ENCODE measurements at places on chromosomes 3 and 15.
A peak's percentile ranks its signal among the peaks of the same experiment; 100 is the strongest.

DNA sequence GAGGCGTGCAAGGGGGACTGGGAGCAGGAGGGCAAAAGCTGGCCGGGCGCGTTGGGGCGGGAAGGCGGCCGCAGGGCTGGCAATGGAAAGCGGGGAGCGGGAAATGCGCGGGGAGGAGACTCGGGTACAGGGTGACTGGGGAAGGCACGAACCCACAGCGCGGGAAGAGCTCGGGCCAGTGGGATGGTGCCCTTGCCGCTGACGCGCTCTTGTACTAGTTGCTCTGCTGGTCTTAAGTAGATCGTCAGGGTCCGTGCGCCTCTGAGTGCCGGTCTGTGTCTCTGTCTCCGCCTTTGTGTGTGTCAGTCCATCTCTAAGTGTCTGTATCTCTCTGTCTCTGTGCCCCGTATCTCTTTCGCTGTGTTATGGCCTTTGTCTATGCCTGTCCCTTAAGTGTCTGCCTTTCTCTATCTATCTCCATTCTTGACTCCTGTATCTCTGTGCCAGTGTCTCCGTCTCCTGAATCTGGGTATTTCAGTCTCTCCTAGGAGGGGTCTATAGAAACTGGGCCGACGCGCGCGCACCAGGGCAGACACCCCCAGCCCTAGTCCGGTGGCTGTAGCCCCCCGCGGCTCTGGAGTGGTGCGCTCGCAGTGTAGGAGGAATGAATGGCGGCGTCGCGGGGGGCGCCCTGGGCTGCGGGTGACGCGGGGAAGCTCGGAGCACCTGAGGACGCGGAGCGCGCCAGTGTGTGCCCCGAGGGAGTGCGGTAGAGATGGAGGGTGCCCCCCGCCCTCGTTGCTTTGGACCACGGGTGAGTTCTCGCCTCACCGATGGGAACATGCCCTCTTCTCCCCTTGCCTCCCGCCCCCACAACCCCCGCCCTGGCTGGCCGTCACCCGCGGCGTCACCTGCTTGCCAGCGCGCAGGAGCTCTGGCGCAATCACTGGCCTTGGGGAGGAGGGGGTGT, 756 bp upstream of the CAMK2N2 start:
- no peak for DNase-seq

- DNase-seq: no peak
Observed at GRCh38 chr15:39605146-39605545, 24.3 kb downstream of the THBS1 start.

- DNase-seq: no peak
Observed at GRCh38 chr15:52010633-52011595, 8.1 kb upstream of the MAPK6 start.

- DNase-seq: no peak
Observed at GRCh38 chr3:58973796-58974195, 76.0 kb downstream of the CFAP20DC start.

DNA sequence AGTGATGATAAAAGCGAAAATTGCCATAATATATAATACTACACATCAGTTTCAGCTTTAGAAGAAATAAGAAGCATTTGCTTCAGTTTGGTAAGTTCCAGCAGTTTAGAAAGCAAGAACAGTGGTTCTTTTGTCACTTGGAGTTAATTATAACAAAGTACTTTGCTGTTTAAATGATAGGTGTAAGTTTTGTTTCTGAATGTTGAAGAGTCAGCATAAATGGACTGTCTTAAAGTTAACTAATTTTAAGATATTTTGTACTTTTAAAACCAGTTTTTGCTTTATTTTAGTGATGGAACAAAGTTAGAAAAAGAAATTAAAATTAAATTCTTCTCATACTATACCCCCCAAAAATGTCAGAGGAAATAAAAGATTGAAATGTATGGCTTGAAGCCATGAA, 24.6 kb downstream of the CHCHD6 start:
- DNase-seq: no peak

GRCh38 chr3:162512488-162512887, 1015.9 kb downstream of the OTOL1 start:
- no peak for DNase-seq

DNA sequence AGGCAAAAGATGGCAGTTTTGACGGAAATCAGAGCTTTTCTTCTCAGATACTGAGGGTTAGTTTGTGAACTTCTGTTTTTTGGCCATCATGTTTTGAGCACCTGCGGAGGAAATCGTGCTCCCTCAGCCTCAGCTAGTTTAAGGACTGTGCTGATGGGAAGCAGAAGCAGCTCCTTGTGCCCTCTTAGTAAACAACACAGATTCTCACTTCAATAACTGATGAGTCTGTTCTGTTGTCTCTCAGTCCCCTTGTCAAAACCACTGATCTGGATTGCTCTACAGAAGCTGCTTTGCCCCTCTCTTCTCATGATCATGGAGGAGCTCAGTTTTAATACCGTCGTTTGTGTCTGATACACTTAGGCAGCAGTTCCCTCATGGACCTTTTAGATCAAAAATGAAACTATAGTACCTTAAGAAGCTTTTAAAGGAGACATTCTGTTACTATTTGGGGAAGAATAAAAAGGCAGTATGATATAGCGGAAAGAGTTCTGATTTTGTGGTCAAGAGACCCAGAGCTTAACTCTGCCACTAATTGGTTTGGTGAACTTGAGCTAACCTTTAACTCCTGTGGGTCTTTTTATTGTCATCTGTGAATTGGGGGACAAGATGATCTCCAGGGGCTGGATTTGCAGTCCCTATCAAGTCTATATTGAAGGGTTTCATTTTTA, 152.6 kb downstream of the BBX start:
- DNase-seq: no peak

DNA sequence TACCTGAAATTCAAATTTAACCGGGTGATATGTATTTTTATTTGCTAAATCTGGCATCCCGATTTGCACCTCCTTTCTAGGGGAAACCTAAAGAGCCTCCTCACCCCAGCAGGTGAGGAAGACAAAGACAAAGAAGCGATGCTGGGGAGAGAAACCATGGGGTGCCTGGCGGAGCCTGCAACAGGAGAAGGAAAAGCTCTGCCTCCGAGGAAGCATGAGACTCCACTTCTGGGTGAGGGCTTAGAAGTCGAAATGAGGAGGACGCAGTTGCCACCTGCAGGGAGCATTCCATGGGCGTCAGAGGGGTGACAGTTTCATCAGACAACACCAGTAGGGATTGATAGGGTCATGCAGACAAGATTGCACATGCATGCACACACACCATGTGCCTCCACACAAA, 30.5 kb upstream of the LYZL4 start:
- no peak for DNase-seq

DNA sequence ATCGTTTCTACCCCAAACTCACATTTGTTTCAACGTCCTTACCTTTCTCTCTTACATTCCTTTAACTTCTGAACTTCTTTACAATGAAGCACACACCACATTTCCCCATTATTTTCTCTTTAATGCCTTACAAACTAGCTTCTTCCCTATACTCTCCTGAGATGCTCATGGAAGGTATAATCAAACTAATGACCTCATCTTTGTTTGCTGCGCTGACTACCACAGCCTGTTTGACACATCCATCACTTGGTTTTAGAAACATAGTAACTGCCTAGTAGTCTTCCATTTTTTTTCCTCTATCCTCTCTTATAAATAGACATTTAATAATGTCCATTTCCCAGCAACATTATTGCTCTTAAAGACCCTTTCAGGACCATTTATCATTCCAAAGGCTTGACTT, 230.5 kb upstream of the LRTM1 start:
- no peak for DNase-seq

GRCh38 chr3:42830437-42831320, 21.4 kb downstream of the ACKR2 start:
- DNase-seq: no peak

DNA sequence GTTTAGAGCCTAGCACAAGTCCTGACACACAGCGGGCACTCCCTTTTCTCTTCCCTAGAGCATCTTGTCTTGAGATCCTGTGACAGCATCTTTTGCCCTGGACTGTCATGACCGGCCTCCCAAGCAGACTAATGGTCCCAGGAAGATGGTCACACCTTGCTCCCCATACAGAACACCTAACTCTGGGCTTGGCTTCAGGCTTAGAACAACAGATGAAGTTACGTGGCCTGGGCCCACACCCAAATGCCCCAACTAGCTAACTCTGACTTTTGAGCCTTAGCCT, 781 bp upstream of the IP6K1 start:
- no peak for DNase-seq

DNA sequence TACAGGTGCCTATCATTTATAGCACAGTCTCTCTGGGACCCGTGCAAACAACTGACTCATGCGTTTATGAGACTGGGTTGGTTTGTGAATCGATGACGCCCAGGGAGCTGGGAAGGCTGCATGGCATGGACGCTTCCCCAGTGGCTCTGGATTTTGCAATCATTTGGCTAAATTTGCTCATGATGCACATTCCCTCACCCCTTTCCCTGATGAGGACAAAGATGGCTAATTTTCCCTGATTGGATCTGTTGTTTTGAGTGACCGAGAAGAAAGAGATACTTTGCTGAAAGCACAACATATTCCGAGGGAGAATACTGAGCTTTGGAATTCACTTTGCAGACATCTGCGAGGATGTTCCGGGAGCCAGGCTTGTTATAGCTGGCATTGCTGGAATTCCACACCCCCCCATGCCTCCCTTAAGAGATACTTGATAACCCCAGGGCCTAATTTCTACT, 51.1 kb downstream of the CGNL1 start:
- DNase-seq: no peak

DNA sequence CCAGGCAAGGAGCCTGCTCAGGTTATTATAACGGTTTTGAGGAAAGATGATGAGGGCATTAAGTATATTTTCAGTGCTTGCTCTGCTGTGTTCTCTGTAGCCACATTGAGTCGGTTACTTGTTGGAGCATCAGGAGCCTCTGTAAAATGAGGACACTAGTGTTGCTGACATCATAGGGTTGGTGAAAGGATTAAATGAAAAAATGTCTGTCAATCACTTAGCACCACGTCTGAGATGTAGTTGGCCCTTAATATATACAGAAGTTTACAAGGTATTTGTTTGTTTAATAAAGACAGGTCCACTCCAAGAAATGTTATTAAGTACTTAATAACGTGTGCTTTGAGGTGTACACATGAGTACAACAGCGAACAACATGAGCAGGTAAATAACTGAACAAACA, 735 bp upstream of the SLC25A26 start:
- DNase-seq: no peak

DNA sequence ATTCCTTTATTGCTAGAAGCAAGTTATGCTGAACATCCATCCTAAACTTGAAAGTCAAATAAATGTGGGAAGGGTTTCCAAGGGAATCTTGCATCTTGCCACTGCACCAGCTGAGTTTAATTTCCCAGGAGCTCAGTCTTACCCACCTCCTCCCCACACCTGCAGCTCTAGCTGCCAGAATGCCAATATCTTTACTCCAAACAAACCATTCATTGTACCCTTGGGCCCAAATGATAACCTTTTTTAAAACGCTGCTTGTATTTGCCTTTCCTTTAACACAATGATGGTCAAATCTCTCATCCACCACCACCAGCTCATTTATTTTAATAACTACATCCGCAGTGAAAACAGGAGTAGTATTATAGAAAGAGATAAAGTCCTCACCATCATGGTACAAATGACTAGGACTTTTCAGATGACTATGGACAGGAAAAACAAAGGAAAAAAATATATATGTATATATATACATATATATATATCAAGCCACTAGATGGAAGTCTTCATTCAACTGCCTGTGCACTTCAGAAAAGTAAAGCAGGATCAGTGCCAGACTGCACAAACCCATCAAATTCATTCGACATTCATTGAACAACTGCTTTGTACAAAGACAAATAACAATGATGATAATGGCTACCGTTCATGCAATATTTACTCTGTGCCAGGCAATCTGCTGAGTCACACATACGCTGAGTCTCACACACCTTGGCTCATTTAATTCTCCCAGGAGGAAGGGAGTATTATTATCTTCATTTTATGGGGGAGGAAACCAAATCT, 44.0 kb downstream of the BFSP2 start:
- no peak for DNase-seq

DNA sequence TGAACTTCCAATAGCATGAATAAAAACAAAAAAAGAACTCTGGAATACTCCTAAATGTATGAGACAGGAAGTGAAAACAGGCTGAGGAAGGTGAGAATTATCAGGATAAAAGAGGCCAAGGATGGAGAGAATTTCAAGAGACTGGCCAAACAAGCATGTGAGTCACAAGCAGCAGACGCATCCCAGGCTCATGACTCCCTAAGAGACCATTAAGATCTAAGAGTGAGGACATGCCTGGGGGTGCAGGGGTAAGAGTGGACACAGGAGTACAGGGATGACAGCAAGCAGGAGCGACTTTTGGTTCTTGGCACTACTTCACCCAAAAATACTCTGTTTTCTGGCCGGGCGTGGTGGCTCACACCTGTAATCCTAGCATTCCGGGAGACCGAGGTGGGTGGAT, 7.1 kb downstream of the SCAMP2 start:
- no peak for DNase-seq

DNA sequence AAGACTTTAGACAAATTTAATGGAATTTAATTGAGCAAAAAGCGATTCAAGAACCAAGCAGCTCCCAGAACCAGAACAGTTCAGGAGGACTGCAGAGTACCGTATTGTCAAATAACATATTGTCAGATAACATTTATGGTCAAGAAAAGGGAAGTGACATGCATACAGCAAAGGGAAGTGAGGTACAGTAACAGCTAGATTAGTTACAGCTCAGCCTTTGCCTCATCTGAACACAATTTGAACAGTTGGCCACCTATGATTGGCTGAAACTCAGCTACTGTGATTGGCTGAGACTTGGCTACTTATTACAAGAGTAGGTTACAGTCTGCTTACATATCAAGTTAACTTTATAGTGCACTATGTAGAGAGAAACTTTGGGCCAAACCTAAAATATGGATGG, 21.9 kb downstream of the ZFAND6 start:
- DNase-seq: no peak

- peak; percentile 75 for DNase-seq
Observed at GRCh38 chr3:18425641-18426257, 610 bp upstream of the SATB1 start.

GRCh38 chr15:40762919-40763800, 708 bp upstream of the GCHFR start:
- DNase-seq: no peak

GRCh38 chr3:22209578-22209977, 458.6 kb upstream of the ZNF385D start:
- DNase-seq: no peak

GRCh38 chr3:44899683-44900367, 25.4 kb downstream of the TGM4 start:
- no peak for DNase-seq
